ENCODE measurements at places on chromosomes 3 and 15.

DNA sequence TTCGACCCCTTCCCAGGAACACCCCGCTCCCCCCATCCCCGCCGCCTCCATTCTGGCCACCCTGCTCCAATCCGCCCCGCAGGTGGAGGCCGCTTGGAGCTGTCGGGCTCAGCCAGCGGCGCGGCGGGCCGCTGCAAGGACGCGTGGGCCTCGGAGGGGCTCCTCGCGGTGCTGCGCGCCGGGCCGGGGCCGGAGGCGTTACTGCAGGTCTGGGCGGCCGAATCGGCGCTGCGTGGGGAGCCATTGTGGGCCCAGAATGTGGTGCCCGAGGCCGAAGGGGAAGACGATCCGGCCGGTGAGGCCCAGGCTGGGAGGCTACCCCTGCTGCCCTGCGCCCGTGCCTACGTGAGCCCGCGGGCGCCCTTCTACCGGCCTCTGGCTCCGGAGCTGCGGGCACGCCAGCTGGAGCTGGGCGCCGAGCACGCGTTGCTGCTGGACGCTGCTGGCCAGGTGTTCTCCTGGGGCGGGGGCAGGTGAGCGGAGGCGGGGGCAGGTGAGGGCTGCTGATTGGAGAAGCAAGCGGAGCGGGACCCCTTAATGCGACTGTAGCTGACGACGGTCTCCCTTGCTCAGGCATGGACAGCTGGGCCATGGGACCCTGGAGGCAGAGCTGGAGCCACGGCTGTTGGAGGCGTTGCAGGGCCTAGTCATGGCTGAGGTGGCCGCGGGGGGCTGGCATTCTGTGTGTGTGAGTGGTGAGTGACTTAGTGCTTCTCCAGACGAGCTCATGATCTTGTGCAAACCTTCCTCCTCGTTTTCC lies 2.5 kb downstream of the RCCD1 start:
- no peak for DNase-seq

GRCh38 chr3:184740509-184741258 lies 28.8 kb upstream of the MAGEF1 start:
- no peak for DNase-seq

GRCh38 chr3:121493431-121493830 lies 52.4 kb downstream of the POLQ start:
- DNase-seq, result no peak

GRCh38 chr3:163438760-163439159 lies 1639.5 kb downstream of the SI start:
- DNase-seq, result no peak

DNA sequence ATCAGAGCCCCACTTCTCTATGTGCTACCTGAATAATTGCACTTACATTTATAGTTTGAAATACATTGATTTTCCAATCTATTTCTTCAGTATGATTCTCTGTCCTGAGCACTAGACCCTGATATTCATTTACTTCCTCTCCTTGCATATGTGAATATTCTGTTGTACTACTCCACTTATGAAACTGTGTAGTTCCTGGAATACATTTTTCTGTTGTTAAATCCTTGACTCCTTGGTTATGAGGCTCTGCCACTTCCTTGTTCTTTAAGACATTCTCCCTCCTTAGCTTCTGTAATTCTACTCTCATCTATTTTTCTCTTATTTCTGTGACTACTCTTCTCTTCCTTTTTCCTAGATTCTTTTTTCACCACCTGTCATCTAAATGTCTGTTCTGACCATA lies 12.9 kb upstream of the MGA start:
- DNase-seq, result no peak

- DNase-seq, result no peak
Observed at GRCh38 chr3:170092907-170093306, 55.1 kb downstream of the GPR160 start.

DNA sequence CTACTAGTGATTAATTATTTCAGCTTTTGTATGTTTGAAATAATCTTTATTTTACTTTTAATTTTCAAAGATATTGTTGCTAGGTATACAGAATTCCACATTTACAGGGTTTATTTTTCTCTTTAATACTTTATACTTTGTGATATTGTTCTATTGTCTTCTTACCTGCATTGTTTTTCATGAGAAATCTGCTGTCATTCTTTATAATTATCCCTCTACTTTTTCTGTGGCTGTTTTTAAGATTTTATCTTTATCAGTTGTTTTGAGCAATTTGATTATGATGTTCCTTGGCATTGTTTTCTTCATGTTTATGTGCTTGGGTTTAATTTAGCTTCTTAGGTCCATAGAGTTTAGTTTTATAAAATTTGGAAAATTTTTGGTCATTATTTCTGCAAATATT lies 168.6 kb downstream of the DTWD1 start:
- no peak for DNase-seq

DNA sequence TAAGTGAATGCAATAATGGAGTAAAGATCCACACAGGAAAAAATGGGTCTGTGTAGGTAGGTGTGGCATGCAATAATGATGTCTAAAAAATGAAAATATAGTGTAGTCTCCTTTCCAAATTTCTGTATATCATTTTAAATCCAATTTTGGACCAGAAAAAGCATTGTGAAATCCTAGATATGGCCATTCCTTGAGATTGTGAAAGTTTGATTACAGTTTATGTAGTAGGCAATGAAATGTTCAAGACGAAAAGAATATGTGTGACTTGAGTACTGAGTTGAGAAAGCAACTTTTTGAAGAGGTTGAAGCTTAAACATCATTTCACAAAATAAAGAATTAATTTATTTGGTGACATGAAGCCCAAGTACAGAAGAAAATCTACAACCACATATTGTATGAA lies 698.7 kb downstream of the EPHA3 start:
- DNase-seq, result no peak

GRCh38 chr3:98994128-98994762 lies 92.8 kb upstream of the DCBLD2 start:
- no peak for DNase-seq

DNA sequence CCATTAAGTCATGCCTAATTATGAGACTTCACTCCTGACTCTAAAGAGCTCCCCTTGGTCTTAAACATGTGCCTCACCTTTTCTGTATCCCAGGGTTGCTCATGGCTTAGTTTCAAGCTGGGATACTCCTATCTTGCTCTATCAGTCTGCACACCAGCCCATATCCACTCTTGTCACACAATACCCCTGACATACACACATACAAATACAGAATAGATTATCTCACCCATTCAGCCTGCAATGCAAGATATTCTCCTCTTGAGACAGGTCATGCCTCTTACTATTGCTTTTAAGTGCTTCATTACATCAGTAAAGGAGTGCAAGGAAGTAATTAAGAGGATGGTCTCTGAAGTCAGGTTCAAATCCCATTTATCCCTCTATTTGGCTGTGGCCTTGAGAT lies 587.3 kb downstream of the IGSF11 start:
- DNase-seq, result no peak

DNA sequence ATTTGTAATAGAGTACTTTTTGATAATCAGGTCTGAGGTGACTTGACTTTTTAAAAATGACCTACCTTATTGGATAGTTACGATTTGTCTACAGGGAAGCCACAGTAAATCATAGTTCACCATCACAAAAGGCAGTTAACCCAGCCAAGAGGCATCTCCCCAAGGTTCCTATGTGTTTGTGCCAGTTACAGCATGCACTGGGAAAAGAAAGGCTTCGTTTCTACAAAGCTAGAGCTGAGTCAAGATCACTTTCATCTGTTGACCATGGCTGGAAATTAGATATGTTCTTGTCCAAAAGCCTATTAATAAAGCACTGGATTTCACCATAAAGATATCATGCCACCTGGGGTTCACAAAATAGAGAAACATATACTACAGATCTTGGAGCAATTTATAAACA lies 139.9 kb downstream of the GREM1 start:
- no peak for DNase-seq

- DNase-seq, result no peak
Observed at GRCh38 chr15:39934397-39935071, 619 bp downstream of the EIF2AK4 start.

DNA sequence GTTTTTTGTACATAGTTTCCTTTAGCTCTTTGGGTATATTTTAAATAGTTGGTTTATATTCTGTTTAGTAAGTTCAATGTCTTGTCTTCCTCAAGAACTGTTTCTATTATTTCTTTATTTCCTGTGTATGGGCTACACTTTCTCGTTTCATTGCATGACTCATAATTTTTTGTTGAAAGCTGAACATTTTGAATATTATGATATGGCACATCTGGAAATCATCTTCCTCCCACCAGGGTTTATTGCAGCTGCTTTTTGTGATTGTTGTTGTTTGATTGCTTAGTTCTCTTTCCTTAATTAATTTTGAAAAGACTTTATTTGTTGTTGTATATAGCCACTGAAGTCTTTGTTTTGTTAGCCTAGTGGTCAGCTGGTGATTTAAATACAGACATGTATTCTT lies 43.8 kb downstream of the LSM3 start:
- DNase-seq, result no peak

- no peak for DNase-seq
Observed at GRCh38 chr3:169179321-169179720, 484.2 kb downstream of the MECOM start.

DNA sequence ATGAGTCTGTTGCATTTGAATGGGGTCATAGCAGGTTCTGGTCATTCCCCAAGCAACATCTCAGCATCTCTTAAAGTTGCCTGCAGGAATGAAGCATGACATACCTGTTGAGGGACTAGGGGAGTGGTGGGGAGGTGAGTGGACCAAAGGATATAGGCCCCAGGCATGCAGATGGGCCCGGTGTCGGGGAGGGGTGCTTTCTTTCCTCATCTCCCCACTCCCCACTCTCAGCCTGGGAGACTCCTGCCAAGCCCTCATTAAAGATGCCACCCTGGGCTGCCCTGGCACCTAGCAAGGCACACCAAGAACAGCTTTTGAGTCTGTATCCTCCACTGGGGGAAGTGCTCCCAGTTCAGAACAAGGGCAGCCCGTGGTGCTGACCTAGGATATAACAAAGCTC lies 54.2 kb downstream of the GRIP2 start:
- DNase-seq, result no peak

GRCh38 chr15:45641999-45642932 lies 7.4 kb downstream of the SQOR start:
- no peak for DNase-seq

DNA sequence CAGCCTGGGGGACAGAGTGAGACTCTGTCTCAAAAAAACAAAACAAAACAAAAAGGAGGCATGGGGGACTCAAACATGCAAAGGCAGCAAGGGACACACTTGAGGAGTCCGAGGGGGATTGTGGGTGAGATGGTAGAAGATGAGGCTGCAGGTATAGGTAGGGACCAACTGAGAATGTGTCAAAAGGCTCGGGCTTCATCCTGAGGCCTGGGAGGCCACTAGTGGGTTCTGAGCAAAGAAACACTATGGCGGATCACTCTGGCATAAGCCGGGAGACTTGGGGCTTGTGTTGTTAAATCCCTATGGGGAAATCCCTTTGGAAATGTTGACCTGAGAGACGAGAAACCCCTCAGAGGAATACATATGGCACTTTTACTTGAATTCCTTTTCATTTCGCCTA lies 21.2 kb downstream of the ZNF710 start:
- DNase-seq, result no peak

- DNase-seq, result no peak
Observed at GRCh38 chr3:37773911-37774310, 87.8 kb upstream of the CTDSPL start.

- DNase-seq, result no peak
Observed at GRCh38 chr3:61632568-61633175, 71.3 kb downstream of the PTPRG start.

DNA sequence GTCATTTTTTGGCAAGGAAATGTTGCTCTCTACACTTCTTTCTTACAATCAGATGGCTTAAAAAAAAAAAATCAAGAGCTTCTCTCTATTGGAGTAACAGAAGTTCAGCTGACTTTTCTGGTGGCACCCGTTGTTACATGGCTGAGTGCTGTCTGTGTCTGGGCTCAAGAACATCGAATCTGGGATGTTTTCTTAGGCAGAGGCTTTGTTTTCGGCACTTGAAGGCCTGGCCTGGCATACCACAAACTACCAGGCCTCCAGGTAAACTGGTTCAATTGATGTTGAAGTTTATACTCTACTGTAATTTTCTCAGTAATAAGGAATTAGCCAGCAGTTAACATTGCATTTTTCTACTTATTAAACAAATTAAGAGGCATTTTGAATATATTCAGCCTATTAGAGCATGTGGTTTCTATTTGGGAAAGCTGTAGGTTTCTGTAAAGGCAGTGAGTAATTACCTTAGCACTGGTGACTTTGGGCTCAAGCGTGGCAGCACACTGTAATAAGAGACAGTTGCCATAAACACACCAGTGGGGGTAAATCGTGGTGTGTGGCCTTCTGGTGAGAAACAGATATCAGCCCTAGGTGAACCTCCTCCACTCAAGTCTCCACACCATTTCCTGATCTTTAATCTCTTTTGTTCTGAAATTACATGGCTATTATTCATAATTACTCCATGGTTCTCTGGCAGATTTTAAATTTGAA lies 544.7 kb downstream of the MECOM start:
- no peak for DNase-seq

DNA sequence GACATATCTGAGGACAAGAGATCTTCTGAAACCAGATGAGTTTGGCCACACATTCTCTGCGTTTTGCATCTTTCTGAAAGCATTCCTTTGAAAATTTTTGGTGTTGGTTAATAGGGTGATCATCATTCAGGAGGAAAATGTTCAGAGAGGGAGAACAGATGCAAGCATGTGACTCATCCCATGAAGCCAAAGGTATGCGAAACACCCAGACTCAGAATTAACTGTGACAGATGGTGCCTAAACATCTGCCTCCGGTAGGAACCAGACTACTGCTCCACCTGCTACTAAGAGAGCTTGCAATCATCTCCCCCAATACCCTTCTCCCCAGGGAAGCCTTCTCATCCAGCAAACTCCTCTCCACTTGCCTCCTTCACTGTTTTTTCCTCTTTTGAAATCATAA lies 46.2 kb downstream of the TRIM69 start:
- DNase-seq, result no peak

DNA sequence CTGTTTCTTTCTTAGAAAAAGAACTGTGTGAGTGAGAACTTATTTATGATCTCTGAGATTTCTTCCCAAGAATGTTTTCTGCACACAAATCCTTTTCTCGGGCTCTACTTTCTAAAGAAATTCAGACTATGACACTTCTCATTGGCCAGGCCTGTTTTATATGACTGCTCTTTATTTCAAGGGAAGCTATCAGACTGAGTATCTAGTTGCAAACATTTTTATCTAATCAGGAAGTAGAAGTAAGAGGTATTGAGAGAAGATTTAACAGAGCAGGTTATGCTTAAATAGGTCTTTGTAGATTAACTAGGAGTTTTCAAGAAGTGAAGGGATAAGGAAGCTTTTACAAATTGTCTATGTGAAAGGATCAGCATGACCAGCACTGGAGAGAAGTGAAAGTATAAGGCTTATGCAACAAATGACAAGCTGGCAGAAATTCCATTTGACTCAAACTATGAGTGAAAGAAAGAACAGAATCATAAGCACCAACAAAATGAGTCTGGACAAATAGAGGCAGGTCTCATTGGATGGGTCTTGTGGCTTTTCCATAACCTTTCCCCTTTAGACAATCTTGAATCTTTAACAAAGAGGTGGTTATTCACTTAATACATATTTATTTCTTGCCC lies 71.9 kb upstream of the CHL1 start:
- no peak for DNase-seq

DNA sequence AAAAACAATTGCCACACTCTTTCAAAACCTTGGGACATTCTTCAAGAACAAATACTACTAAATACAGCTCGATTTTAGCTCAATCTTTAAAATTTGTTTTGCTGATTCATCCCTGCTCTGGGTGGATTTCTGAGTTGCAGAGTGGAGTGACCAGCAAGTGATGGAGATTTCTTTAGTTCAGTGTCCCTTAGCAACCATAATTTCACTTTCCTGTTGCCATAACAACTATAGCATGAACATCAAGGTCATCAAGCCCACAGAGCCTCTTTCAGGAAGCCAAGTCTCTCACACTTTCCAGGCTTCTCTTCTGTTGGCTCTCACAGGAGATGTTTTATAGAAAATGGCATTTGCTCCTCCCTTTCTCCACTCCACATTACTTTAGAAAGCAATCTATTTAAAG lies 597.2 kb upstream of the ADAMTS9 start:
- DNase-seq, result no peak
